ENCODE measurements at places on chromosomes 3 and 15.

GRCh38 chr15:31111091-31111647, 9.6 kb upstream of the TRPM1 start:
- no peak for DNase-seq

DNA sequence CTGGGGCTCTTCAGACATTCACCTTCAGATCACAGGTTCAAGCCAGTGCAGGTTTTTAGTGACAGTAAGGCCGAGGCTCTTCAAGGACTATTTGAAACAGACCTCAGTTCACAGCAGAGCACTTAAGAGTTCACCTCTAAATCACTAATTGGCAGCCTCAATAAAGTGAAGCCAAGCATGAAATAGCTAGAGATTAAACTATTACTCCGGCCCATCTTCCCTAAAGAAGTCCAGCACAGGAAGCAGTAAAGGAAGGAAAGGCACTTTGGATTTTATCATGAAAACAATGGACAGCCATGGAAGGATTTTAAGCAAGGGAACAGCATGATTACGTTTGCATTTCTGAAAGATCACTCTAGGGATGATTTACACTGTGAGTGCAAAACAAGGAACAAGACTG, 27.6 kb upstream of the ARL6 start:
- no peak for DNase-seq

DNA sequence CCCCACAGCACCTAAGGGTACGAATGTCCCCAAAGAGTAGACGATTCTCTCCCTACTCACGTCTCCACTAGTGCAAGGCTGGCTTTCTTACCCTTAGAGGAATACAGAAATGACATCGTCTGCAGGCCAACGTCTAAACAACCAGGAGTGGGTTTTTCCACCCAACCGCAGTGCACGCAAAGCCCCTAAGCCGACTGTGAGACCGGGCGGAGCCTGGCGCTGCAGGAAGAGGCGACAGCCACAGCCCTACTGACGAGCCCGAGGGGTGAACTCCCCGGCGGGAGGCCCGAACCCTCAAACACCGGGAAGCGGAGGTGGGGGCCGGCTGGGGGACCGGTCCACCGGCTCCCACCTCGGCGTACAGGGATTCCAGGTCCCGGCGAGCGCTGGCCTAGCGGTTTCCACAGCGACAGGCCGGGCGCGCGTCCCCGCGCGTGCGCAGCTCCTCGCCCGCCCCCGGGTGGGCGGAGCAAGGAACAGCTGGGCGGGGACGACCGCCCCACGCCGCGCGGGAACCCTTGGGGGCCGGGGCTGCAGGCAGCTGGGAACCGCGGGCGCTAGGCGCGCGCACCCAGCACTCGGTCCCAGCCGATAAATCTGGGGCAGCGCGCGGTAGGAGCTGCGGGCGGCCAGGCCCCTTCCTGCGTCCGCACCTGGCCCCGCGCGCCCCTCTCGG, at the start of the genes CEP19 and PIGX:
Gene CEP19, minus strand, starts transcription at position 413 of the 676 bp plus-strand sequence. CDS start 3,593 bp downstream, outside the sequence.
Gene PIGX, plus strand, starts transcription at position 540 of the 676 bp plus-strand sequence.
- DNase-seq: no peak

GRCh38 chr3:185401319-185401955, 38.5 kb downstream of the MAP3K13 start:
- no peak for DNase-seq

DNA sequence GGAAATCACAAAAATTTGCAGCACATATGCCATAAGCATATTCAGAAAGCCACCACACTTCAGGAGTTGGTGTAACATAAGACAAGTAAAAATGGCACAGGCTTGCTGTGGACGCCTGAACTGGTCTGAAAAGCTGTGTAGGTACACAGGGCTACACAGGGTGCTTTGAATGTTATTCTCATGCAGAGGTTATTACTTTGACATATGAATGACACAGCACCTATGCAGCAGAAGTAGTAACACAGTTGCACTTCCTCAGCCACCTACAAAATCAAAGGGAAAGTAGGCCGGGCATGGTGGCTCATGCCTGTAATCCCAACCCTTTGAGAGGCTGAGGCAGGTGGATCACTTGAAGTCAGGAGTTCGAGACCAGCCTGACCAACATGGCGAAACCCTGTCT, 54.5 kb downstream of the OSBPL10 start:
- DNase-seq: no peak

GRCh38 chr3:133620066-133620784, 41.5 kb downstream of the TOPBP1 start:
- no peak for DNase-seq

- DNase-seq: no peak
These were observed 69.1 kb downstream of the DCLK3 start for GRCh38 chr3:36695113-36695768.

DNA sequence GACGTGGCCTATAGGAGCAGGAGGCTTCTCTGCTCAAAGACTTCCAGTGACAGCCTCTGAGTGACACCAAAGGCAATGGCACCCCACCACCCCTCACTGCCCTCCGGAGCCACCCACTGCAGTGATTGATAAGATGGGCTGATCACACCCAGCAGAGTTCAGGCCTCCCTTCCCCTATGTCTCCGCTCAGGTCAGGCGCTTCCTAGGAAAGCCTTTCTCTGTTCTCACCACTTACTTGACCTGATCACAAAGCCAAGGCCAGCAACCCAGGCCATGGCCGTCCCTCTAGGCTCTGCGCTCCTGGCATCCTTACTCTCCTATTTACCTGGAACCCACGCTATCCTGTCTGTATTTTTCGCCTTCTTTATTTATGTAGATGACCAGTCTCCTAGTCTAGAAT, 282.3 kb downstream of the OCA2 start:
- DNase-seq: no peak

DNA sequence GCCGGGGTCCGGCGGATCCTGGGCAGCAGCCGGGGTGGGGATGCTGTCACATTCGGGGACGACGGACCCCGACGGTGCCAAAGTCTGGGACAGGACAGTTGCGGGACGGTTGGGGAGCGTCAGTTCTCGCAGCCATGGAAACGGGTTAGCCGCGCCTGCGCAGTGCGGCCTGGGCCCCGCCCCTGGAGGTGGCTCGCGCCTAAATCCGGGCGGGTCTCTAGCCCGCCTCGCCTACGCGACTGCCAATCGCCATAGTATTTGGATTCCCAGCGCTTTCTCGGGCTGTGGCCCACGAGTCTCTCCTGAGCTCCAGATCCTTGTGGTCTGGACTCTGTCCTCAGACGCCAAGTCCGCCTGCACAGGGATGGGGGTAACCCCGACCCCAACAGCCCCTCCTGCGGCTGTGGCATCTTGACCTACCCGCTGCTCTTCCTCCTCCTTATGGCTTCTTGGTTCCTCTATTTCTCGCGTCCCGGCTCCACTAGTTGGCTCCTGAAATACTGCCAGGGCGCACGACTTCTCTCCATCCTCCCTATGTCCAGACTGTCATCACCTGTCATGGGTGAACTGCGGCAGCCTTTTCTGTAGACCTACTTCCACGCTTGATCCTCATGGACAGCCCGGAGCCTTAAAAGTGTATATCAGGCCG, at the start of gene ZMYND10:
Gene ZMYND10, minus strand, starts transcription at position 147 of the 649 bp plus-strand sequence. CDS start 153 bp downstream, outside the sequence.
- DNase-seq: no peak

DNA sequence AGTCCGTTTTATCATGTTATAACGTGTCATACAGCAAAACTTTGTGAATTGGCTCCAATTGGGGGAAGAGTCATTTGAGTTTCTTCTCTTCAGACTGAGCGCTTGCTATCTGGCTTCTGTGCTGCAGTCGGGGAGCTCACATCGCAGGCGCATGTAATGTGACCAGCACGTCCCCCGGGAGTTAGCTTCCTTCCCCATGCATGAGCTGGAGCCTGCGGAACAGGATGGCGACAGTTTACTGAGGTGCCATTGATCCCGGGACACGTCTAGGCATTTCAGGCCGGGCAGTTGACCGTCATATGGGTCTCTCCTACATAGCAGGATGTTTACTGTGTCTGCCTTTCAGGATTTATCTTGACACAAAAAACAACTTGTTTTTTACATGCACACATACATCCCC, 44.8 kb downstream of the CMTM8 start:
- DNase-seq: no peak

- no peak for DNase-seq
These were observed 210.5 kb downstream of the ZIC4 start for GRCh38 chr3:147195887-147196286.

- DNase-seq: no peak
These were observed 239.9 kb downstream of the EPHB1 start for GRCh38 chr3:135034891-135035440.

GRCh38 chr3:154243353-154243752, 80.9 kb downstream of the DHX36 start:
- no peak for DNase-seq

GRCh38 chr3:38645076-38645475, 4.4 kb downstream of the SCN5A start:
- DNase-seq: no peak

- DNase-seq: no peak
These were observed 77.0 kb downstream of the TRANK1 start for GRCh38 chr3:36867810-36868209.

DNA sequence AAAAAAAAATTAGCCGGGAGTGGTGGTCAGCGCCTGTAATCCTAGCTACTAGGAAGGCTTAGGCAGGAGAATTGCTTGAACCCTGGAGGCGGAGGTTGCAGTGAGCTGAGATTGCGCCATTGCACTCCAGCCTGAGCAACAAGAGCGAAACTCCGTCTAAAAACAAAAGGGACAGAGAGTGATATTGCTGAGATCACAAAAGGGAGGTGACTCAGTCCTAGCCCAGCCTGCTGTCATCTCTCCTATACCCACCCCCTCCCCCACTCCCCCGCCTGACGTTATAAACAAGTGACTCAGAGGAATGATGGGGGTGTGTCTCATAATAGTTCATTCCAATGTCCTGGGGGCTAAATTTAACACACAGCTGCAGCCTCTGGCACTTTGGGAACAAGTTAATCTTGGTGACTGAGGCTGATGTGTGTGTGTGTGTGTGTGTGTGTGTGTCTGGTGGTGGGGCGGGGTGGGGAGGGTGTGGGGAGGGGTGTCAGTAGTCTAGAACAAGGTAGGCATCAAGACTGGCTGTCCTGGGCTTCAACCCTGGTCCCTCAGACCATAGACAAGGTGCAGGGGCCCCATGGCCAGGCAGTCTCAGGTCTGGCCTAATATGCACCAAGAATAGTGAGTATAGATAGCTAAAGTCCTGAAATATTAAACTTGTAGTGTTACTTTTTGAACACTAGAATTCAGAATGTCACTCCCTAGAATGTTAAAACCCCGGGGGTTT, 1.3 kb upstream of the KLHL40 start:
- DNase-seq: peak; percentile 77

GRCh38 chr15:101445562-101446517, 43.7 kb downstream of the PCSK6 start:
- no peak for DNase-seq

- no peak for DNase-seq
These were observed 81.7 kb downstream of the BTD start for GRCh38 chr3:15683253-15683652.

- no peak for DNase-seq
These were observed 383.0 kb upstream of the RARB start for GRCh38 chr3:25044762-25045710.
